ENCODE measurements at places on chromosomes 12 and 14.

GRCh38 chr14:24408764-24409163 is 10.0 kb downstream of the NYNRIN start:
- no peak for DNase-seq

- no peak for DNase-seq
Measured at GRCh38 chr14:33629792-33630191, 321.1 kb downstream of the EGLN3 start.

DNA sequence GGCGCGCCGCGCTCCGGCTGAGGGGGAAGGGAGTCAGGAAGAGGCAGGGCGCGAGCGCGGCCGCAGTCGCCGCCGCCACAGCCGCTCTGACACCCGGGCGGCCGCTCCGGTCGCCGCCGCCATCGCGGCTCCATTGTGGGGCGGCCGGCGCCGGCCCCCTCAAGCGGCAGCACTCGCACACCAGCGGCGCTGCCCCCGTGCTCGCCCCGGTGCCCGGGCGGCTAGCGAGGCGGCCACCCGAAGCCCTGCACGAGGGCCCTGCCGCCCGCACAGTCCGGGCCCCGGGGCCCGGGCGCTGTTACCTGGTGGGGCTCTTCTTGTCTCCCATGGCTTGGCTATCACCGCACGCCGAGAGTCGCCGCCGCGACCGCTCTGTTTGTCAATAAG is 202 bp downstream of the YAF2 start:
- no peak for DNase-seq

- DNase-seq, result no peak
Measured at GRCh38 chr14:61759878-61760277, 2.3 kb upstream of the SNAPC1 start.
